Breast epithelium (tissue), 4 donors: ENCODE measurements at places on chromosomes 5 and 9.

- no peaks in the 10 kb centered on the region for H3K27me3 ChIP-seq
- no peaks in the 10 kb centered on the region for H3K36me3 ChIP-seq
- H3K4me3 ChIP-seq: no peak overlapping the region
- H3K4me1 ChIP-seq: peaks cover 9% of the 10 kb centered on the region
- H3K27ac ChIP-seq: peak overlapping the region; percentile 77
Observed at GRCh38 chr9:129570450-129571297, 50.2 kb downstream of the C9orf50 start.

- no peak overlapping the region for H3K4me3 ChIP-seq
- DNase-seq: no peak
- H3K27me3 ChIP-seq: no peaks in the 10 kb centered on the region
- no peak overlapping the region for H3K27ac ChIP-seq
Observed at GRCh38 chr9:125137200-125137599, 6.1 kb downstream of the SCAI start.

GRCh38 chr9:103755441-103755840 is 338.7 kb upstream of the SMC2 start:
- H3K4me1 ChIP-seq: no peaks in the 10 kb centered on the region
- H3K27ac ChIP-seq: no peak overlapping the region

GRCh38 chr9:113649054-113649453 is 185.5 kb downstream of the RGS3 start:
- H3K27ac ChIP-seq: peak overlapping the region; percentile 32
- no peak overlapping the region for H3K4me3 ChIP-seq
- H3K36me3 ChIP-seq: no peaks in the 10 kb centered on the region

DNA sequence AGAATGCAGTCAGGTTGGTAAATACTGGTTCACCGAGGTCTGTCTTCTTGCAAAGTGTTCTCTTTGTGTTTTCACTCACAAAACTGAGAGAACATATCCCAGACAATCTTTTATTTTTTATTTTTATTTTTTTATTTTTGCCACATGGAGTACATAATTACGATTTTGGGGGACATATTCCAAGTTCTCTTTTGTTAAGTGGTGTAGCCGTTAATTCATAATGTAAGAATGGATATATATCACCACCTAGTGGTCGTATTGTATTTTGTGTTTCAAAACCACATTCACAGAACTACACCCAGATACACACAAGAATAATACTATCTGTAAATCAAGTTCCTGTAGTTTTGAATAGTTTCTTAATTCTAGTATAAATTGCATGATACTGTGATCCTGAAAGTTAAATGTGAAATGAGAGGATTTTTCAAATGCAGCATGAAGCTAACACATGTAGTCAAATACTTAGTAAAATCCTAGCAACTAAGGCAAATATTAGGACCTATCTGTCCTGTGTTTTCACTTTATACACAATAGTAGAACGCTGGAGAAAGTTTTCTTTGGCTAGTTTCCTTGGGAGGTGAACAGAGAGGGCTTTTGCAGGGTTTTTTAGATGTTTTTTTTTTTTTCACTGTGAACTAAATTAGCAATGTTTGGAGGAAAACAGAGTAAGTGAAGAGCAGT is 92.7 kb downstream of the VCAN start:
- H3K27me3 ChIP-seq: no peaks in the 10 kb centered on the region
- H3K4me3 ChIP-seq: no peak overlapping the region
- no peaks in the 10 kb centered on the region for H3K36me3 ChIP-seq
- DNase-seq: no peak
- no peak overlapping the region for H3K27ac ChIP-seq

DNA sequence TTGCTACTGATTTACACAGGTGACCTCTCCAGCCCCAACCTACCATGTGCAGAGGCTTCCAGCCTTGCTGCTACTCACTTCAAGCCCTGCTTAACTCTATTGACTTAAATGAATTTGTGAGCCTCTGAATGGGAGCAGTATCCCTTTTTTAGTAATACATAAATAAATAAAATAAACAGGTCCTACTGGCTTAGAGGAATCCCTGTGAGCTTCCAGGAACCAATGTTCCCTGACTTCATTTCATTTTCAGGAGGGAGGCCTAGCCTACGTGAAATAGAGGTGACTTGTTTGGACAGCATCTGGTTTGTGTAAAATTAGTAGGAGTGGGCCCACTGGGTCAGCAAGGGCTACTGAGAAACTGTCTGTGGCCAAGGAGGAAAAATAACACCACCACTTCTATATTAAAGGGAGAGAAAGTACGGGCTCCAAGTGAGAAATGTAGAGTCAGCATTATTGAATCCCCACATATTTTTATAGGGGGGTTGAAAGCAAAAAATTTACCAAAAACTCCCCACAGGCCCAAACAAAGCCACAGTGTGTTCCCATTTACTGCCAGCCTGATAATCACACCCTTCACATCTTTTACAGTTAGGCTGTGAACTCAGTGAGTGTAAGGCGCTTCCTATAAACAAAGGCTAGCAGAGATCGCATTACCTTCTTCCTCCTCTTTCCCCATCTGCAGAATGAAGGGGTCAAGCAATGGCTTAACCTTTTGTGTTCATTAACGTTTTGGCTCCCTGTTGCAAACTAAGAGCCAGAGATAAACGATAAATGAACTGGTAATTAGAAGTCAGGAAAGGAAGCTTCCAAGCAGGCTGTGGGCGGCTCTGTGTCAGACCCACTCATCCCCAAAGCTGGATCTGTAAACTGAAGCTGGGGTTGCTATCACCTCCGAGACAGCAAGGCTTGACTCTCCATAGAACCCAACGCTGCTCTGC is 138.8 kb upstream of the LIFR start:
- H3K4me3 ChIP-seq: no peak overlapping the region
- H3K27me3 ChIP-seq: no peaks in the 10 kb centered on the region
- H3K36me3 ChIP-seq: no peaks in the 10 kb centered on the region
- H3K27ac ChIP-seq: peak overlapping the region; percentile 54
- H3K4me1 ChIP-seq: peaks cover 3% of the 10 kb centered on the region

DNA sequence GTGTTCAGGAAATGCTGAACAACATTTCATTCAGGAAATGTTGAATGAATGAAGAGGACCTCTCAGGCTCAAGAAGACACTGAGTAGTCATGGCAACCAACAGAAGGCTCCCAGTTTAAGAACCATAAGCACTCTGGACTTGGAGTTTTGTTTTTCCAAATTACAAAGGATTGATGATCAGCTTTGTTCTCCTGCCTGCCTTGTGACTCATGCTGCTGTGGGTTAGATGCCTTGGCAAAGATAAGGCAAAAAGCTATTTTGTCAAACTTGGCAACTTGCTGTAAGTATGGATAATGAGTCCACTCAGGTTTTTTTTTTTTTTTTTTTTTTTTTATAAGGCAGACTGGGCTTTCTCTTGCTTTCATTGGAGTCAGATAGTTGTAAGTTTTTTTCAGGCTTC is 365.0 kb downstream of the TMEM232 start:
- H3K4me1 ChIP-seq: no peaks in the 10 kb centered on the region
- DNase-seq: no peak
- H3K4me3 ChIP-seq: no peak overlapping the region
- no peak overlapping the region for H3K27ac ChIP-seq
- no peaks in the 10 kb centered on the region for H3K27me3 ChIP-seq
- no peaks in the 10 kb centered on the region for H3K36me3 ChIP-seq

- no peak overlapping the region for H3K4me3 ChIP-seq
- H3K27ac ChIP-seq: no peak overlapping the region
- no peaks in the 10 kb centered on the region for H3K4me1 ChIP-seq
- H3K36me3 ChIP-seq: no peaks in the 10 kb centered on the region
Observed at GRCh38 chr9:125805586-125805985, 58.4 kb downstream of the PBX3 start.

- no peaks in the 10 kb centered on the region for H3K4me1 ChIP-seq
- no peak for DNase-seq
- no peak overlapping the region for H3K27ac ChIP-seq
- H3K36me3 ChIP-seq: no peaks in the 10 kb centered on the region
- H3K27me3 ChIP-seq: no peaks in the 10 kb centered on the region
Observed at GRCh38 chr5:137866541-137867388, 895 bp upstream of the MYOT start.

DNA sequence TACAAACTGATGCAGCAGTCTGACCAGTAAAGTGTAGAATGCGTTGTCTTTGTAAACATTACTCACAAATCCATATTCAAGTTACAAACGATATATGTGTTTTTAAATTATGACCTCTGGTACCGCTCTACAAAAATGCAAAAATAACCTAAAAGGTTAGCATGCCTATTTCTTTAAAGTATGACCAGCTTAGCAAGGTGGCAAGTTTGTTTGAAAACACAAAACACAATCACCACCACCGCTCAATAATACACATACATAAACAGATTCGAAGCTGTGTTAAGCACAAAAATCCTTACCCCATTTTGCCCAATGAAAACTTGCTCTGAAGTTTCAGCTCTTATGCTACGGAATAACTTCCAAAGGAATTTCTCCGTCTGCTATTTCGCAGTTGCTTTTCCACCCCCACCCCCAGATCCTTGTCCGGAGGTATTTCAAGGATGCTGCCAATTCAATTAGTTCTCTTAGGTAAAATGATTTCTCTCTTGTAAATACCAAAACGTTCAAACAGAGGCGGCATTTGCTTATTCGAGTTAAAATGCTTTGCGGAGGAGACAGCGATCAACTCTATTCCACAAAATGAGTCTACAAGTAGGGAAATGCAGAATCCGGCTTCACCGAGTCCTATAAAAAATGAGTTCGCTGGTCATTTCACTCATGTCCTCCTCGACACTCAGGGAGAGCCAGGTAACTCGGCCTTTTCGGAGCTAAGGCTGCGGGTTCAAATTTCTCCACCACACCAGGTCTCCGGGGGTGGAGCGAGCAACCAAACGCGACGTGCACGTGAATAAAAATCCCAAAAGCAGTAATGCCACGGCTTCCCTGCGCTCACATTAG is 1.2 kb downstream of the HOMER1 start:
- H3K36me3 ChIP-seq: no peaks in the 10 kb centered on the region
- H3K4me1 ChIP-seq: no peaks in the 10 kb centered on the region
- H3K27ac ChIP-seq: peak overlapping the region; percentile 98
- DNase-seq: no peak
- H3K4me3 ChIP-seq: peak overlapping the region; percentile 91

DNA sequence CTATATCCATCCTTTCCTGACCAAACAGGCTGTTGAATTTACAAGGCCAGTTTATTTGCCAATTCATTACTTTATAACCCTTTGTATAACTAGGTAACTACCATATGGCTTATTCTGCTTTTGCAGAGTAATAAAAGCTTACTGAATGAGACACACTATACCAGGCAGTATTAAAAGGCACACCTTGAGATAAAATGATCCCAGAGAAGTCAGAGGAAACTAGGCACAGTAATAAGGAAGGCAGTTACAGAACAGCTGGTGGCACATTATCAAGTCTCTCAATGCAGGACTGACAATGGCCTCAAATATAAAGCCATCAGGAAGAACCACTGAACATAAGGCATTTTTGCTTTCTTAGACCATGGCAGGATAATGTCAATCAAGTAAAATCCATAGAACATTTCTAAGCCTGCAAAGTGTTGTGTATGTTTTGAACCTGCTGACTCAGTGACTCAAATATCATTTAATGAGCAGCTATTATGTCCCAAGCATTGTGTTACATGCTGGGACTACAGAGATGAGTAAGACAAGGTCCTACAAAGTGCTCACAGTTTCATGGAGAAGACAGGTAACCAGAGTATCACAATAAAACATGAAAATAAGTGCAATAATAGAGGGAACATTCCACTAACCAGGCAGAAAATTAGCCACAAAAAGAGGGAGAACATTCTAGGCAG is 52.5 kb downstream of the OXCT1 start:
- H3K4me3 ChIP-seq: no peak overlapping the region
- DNase-seq: no peak
- H3K27ac ChIP-seq: no peak overlapping the region
- H3K27me3 ChIP-seq: no peaks in the 10 kb centered on the region
- H3K4me1 ChIP-seq: no peaks in the 10 kb centered on the region

GRCh38 chr9:95505717-95506427 is 10.9 kb downstream of the PTCH1 start:
- no peaks in the 10 kb centered on the region for H3K36me3 ChIP-seq
- H3K27me3 ChIP-seq: no peaks in the 10 kb centered on the region
- peak overlapping the region; percentile 88 for H3K27ac ChIP-seq

GRCh38 chr9:97794666-97795065 is 58.4 kb upstream of the FOXE1 start:
- H3K4me3 ChIP-seq: no peak overlapping the region
- no peaks in the 10 kb centered on the region for H3K4me1 ChIP-seq
- no peak overlapping the region for H3K27ac ChIP-seq
- DNase-seq: no peak
- H3K27me3 ChIP-seq: no peaks in the 10 kb centered on the region

DNA sequence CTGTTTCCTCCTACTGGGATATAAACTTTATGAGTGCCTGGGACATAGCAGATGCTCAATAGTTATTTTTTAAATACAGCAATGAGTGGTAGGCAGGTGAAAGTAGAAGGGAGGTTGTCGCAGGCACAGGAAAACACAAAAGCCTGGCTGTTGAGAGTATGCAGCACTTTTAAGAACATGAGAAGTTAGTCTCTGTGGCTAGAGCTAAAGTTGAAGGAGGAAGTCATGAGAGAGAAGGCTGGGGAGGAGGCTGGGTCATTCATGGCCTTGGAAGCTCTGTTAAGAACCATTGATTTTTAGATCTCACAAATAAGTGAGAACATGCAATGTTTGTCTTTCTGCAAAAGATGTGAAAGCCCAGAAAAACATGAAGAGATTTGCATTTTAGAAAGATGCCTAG is 126.7 kb downstream of the PRKACG start:
- no peak overlapping the region for H3K4me3 ChIP-seq
- no peaks in the 10 kb centered on the region for H3K36me3 ChIP-seq
- H3K4me1 ChIP-seq: no peaks in the 10 kb centered on the region
- DNase-seq: no peak

- peak overlapping the region; percentile 77 for H3K27ac ChIP-seq
- H3K27me3 ChIP-seq: no peaks in the 10 kb centered on the region
- no peaks in the 10 kb centered on the region for H3K36me3 ChIP-seq
Observed at GRCh38 chr5:173864126-173865050, 23.8 kb upstream of the CPEB4 start.

DNA sequence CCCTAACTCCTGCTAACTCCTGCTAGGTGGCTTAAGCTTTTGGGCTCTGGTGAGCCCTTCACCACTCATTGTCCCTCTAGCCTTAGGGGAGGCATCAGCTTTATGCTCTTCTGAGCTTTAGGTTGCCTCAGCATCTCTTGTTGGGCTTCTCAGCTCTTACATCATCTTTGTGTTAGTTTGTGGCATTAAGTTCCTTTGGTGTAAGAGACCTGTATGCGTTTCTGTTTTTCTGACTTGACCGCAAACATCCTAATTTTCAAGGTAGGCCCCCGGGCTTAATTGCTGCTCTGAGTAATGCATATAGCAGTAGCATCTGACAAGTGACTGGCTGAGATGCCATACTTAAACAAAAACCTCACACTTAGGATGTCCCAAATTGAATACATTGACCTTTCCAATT is 287.8 kb upstream of the TUT7 start:
- peaks cover 4% of the 10 kb centered on the region for H3K27me3 ChIP-seq
- H3K4me1 ChIP-seq: no peaks in the 10 kb centered on the region
- H3K4me3 ChIP-seq: no peak overlapping the region
- no peaks in the 10 kb centered on the region for H3K36me3 ChIP-seq
- DNase-seq: no peak

DNA sequence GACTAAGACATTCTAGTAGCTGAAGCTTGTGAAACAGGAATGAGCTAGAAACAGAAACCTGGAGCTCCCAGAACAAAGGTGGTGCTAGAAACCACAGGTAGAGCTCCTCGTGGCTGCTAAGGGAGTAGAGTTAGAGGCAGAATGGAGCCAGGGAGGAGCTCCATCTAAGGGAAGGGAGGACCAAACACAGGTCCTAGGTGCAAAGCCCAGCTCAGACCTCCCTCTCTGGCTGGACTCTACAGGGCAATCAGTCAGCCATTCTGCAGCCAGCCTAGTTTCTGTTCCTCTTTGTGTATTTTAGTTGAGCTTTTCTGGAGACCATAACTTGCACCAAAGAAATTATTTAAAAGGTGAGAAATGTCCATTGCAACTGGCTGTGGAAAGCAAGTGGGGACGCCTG is 70.4 kb downstream of the CRB2 start:
- no peak overlapping the region for H3K27ac ChIP-seq
- peak; percentile 25 for DNase-seq
- no peaks in the 10 kb centered on the region for H3K27me3 ChIP-seq
- no peaks in the 10 kb centered on the region for H3K4me1 ChIP-seq
